Hematopoietic multipotent progenitor cell treated with erythropoietin and hydrocortisone succinate and interleukin-3 and kit ligand, for 8 days (in vitro differentiated cells): ENCODE measurements at places on chromosomes 6 and 20.

- no peak for DNase-seq
Measured at GRCh38 chr6:5704708-5705107, 302.0 kb downstream of the NRN1 start.

GRCh38 chr6:470901-471448 lies 79.4 kb downstream of the IRF4 start:
- no peak for DNase-seq

DNA sequence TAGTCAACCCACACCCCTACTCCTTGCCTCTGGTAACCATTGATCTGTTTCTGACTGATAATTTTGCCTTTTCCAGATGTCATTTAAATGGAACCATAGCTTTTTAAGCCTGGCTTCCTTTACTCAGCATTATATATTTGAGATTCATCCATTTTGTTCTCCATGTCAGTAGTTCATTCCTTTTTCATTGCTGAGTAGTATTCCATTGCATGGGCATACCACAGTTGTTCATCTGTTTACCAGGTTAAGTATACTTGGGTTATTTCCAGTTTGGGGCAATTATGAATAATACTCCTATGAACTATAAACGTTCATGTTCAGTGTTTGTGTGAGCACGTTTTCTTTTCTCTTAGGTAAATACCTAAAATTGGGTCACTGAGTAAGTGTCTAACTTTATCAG lies 25.1 kb downstream of the FGD2 start:
- no peak for DNase-seq

DNA sequence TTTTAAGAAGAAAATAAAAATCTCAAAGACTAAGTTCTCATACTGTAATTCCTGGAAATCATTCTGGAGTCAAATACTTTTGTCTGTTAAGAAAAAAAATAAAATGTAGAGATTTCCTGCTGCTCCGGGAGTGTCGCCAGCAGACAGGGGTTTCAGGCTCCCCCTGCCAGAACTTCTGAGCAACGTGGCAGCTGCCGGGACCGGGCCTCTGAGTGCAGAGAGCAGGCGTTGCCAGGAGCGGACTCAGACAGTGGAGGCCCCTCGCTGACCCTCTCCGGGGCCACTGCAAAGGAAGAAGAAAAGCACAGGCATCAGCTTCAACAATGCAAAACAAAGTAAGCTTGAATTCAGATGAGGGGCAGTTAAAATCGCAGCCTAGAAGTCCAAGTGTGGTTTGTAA lies 95.5 kb downstream of the THBS2 start:
- DNase-seq: no peak

- DNase-seq: no peak
Measured at GRCh38 chr6:150202404-150202803, 59.6 kb downstream of the PPP1R14C start.

GRCh38 chr20:44073675-44074071 lies 113.3 kb downstream of the JPH2 start:
- no peak for DNase-seq

DNA sequence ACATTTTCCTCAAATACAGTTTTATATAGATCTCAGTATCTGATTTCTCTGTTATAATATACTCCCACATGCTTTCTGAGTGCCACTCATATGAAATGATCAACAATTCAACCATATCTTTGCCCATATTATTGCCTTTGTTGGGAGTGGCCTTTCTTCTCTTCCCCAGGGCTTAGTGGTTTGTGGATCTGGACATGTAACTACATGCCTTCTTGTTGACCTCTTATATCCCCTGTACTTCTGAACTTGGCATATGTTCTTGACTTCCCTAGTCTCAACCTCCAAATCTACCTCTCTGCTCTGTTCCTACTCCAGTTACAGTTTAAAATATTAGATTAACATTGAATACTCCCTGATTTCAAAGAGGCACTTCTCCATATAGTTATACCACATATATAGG lies 34.3 kb upstream of the PRIM2 start:
- DNase-seq: no peak

DNA sequence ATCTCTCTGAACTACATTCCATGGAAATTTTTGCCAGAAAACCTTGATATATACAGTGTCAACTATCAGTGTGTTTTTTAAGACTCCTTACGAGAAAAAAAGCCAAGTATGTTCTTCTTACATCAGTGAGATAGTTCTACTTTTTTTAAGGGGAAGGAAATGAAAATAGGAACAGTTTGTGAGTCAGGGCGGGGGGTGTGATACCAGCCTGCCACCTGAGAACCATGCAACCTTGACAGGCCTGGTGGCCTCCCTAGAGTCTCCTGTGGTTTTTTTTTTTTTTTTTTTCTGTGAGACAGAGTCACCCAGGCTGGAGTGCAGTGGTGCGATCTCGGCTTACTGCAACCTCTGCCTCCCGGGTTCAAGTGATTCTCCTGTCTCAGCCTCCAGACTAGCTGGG lies 96.3 kb upstream of the GCM1 start:
- DNase-seq: no peak

- no peak for DNase-seq
Measured at GRCh38 chr20:35084998-35085397, 7.6 kb downstream of the TRPC4AP start.

- DNase-seq: no peak
Measured at GRCh38 chr20:49505518-49505917, 23.1 kb upstream of the KCNB1 start.

DNA sequence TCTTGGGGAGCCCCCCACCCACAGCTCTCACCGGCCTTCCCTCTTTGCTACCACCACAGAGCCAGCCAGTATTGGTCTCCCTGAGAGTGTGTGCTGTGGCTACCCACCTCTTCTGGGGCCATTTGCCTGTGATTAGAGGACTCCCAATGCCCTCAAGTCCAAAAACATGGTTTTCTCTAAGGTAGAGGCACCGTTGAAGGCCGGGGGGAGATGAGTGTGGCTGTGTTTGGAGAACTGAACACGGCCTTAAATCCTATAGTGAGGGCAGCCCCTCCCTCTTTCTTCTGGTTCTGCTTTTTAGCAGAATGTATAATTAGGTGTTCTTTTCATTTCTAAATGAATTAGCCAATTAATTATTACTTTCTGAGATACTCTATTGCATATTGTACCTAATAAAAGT lies 2.5 kb downstream of the CCR6 start:
- DNase-seq: no peak

DNA sequence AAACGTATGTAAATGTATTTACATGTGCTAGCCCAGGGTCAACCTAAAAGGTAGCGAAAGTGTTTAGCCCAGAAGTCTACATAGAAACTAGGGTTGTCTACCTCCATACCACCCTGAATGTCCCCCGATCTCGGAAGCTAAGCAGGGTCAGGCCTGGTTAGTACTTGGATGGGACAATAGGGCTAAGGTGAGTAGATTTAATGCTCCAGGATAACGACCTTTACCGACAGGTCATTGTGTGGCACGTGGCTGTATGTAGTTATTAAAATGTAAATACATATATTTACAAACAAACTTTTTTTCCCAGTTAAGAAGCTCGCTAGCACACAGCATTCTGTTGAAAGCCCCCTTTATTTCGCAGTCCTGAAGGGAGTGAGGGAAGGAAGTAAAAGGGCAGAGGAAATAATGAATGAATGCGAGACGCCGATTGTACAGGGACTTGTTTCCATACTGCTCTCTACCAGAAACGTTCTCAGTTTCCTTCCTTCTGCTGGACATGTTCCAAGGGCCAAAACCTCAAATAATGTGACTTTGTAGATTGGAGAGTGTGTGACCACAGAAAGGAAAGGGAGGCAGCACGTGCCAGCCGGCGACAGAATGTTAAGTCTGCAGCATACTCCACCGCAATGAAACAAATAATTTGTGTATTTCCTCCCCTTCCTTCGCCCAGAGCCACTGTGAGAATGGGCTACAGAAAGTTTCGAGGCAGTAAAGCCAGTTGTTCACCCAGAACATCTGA lies 612 bp downstream of the ADAT2 start:
- DNase-seq: peak; percentile 94

GRCh38 chr6:112651239-112651638 lies 304.1 kb downstream of the RFPL4B start:
- DNase-seq: peak; percentile 4

DNA sequence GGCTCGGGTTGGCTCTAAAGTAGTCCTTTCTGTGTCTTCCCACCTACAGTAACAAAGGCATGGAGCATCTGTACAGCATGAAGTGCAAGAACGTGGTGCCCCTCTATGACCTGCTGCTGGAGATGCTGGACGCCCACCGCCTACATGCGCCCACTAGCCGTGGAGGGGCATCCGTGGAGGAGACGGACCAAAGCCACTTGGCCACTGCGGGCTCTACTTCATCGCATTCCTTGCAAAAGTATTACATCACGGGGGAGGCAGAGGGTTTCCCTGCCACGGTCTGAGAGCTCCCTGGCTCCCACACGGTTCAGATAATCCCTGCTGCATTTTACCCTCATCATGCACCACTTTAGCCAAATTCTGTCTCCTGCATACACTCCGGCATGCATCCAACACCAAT lies 291.2 kb downstream of the ESR1 start:
- no peak for DNase-seq

- no peak for DNase-seq
Measured at GRCh38 chr6:11329726-11330412, 97.4 kb upstream of the NEDD9 start.

DNA sequence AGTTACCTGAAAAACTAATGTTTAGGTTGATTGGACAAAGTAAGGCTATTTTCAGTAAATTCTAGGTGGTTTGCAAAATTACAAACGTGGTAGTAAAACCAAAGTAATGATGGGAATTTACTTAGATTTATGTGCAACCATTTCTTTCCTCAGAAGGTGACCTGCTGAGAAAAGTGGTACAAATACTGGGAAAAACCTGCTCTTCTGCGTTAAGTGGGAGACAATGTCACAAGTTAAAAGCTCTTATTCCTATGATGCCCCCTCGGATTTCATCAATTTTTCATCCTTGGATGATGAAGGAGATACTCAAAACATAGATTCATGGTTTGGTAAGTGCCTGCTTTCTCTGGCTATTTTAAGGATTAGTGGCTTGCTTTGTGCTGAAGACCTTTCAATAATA lies 18.2 kb downstream of the TPX2 start:
- DNase-seq: no peak

DNA sequence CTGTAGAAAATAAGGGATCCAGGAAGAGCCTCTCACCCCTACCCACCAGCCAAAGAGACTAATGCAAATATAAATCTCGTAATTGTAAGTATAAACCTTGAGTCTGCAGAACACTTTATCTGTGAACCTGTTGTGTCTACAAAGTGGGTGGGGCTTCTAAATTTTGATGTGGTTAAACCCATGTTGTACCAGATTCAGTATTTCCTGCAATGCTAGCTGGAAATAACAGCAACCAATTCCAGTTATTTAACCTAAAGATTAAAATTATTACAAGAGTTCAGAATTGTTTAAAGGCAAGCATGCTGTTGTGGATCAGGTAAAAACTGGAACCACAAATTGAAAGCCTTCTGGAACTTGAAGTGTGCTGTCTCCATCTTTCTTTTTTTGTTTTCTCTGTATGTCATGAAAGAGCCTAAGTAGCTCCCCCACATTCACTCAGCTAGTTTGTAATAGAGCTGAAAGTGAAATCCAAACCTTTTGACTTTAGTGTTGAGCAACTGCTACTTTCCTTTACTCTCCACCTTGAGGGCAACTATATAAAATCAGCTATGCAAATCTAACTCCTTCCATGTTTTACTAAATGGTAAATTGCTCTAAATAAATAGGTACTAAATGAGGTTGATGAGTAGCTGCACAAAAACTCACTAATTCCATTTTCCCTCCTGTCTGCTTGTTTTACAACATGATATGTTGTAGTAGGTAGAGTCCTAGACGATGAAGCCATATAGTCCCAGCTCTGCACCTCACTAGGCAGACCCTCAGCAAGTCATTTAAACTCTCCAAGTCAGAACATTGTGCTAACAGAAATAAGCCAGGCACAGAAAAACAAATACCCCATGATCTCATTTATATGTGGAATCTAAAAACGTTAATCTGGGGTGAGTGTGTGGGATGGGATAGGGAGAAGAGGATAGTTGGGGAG lies 17.9 kb upstream of the THEMIS start:
- DNase-seq: no peak

DNA sequence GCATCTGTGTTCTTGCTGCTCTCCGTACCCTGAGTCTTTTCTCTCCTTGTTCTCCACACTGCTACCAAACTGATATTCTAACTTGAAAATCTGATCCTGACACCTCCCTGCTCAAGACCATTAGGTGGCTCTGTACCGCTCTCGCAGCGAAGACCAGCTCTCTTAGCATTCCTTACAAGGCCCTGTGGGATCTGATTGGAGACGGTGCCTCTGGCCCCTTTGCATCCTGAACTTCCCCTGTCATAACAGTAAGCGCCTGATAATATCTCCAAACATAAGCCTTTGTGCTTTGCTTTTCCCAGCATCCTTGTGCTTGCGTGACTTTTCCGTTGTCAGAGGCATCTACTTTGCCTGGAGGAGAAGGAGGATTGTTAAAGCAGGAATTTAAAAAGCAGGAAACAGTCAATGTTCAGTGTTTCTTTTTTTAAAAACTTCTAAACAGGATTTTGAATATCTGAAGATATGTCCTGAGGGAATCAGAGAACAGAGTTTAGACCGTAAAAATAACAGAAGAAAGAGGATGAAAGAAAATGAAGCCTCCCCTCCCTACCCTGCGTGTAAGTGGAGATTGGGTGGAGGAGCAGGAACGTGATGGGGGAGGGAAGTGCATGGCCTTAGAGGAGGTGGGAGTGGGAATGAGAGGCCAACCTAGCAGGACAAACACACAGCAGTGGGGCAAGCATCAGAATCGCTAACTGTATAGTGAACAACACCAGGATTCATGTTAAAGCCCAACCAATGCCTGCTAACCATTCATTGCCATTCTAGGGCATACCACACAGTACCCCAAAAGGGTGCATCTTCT lies 89.2 kb upstream of the STMND1 start:
- DNase-seq: no peak

- no peak for DNase-seq
Measured at GRCh38 chr6:5559651-5560050, 298.3 kb downstream of the FARS2 start.

GRCh38 chr20:56974499-56975250 lies 291.8 kb downstream of the BMP7 start:
- DNase-seq: peak; percentile 26

DNA sequence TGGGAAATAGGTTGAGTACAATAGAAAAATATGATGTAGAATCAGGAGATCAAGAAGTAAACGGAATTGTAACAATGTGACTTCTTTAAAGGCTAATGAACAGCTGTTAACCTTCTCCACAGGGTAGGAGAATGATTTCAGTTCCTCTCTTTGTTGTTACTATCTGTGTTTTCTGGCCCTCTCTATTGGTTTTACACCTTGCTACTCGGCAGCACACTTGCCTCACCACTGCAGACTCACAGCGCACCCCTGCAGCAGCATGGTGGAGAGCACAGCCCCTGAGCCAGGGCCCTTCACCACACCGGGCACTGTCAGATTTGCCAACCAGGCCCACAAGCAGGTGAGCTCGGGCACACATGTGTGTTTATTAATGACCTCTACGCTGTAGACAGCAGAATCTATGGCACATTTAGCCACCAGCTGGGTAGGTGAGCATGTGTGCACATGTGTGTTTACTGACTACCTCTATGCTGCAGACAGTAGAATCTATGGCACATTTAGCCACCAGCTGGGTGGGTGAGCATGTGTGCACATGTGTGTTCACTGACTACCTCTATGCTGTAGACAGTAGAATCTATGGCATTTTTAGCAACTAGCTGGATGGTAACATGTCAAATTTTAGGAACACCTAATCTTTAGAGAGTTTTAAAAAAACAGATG lies 16.8 kb downstream of the SFT2D1 start:
- DNase-seq: no peak
